ENCODE measurements at places on chromosomes 6 and 20.
A peak's percentile ranks its signal among the peaks of the same experiment; 100 is the strongest.

DNA sequence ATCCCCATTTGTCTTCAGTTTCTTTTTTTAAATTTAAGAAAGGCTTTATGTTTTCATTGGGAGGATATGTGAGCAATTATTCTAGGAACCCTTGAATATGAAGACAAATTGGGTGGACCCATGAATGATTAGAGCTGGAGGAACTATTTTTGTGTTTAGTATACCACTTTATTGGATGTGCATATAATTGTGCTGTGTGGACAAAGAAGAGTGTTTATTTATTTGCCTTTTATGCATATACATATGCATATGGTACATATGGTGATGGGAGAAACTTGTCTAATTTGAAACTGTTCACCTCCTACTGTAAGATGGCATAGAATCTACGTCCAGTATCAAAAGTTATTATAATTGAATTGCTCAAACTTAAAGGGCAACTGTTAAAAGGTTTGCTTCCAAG is 94.8 kb upstream of the CENPW start:
- no peak for DNase-seq

- DNase-seq = no peak
Observed at GRCh38 chr6:50818673-50819072, at the start of gene TFAP2B. Gene TFAP2B (plus strand): TSS chr6:50818871. CDS start chr6:50818892, 21 bp downstream.

DNA sequence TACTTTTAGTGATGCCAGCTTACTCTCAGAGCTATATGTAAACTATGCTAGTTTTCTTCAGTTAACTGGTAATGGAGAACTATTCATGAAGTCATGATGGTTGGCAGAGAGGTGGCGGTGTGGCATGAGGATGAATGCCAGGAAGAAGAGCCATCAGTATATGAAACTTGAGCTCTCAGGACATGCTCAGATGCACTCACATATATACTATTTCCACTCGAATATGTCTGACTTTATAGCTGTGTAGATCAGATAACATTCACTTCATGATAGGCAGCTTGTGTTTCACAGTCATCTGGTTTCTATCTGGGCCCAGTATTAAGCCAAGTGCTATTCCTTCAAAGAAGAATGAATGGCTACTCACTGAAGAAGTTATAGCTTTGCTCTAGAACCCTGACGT is 46.2 kb upstream of the CEP85L start:
- no peak for DNase-seq

- DNase-seq = no peak
Observed at GRCh38 chr6:52712136-52712535, 41.2 kb downstream of the TMEM14A start.

DNA sequence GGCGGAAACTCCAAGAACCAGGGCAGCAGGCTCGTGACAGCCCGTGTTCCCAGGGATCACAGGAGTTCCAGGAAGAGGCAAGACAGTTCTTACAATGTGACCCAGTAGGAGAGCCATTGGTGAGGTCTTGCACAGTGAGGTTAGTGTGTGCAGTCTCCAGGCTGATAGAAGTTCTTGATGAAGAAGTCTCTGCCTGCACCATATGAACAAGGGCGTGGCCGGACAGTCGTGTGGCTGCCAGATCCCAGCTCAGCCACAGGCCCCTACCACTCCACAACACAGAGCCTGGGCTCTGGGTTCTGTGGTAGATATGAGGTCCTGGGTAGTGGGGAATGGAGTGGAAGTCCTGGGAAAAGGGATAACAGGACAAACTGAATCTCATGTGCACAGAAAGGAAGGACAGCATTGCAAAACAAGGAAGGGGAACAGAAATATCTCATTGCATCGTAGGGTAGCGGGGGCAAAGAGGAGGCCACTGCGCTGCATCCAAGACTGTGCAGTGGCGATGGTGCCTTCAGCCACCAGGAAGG is 65.2 kb downstream of the STX11 start:
- DNase-seq = peak; percentile 47

DNA sequence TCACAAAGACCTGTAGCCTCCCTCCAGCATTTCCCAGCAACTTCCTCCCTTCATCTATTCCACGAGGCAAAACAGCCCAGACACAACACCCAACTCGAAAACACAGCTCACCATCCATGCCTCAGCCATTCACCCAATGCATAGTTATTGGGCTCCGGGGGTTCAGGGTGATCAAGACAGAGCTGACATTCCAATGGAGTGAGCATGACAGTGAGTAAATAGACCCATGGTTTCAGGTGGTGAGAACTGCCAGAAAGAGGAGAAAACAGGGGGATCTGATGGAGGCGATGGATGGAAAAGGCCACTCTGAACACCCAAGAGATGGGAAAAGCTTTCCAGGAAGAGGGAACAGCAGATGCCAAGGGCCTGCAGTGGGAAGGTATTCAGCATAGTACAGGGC is 5.9 kb downstream of the CASS4 start:
- DNase-seq = no peak

DNA sequence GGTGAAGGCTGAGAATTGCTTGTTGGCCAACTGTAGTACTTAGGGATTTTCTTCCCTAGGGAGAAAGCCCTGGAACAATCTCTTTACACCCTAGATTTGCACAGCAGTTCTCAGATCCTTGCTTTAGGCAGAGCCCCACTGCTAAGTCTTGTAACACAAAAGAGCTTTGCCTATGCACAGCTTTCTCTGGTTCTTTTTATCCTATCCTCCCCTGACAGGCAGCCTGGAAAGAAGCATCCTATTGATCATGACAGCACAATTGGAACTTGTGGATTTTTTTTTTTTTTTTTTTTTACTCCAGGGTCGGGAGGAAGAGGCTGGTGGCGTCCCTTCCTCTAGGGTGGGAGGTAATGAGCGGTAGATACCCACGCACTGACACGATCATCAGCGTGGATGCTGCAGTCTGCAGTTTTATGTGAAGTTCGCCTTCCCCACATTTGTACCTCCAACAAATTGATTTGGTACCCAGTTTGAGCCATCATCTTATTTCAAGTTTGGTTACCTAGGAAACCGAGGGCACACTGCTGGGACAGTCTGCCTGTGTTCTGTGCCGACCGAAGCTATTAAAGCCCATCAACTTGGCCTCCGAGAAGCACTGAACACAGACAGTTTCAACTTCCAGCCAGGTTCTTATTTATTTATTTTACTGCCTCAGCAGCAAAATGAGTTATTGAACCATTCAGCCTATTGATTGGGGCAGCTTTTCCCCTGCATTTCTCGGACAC is 110.1 kb downstream of the NRN1 start:
- DNase-seq = no peak

DNA sequence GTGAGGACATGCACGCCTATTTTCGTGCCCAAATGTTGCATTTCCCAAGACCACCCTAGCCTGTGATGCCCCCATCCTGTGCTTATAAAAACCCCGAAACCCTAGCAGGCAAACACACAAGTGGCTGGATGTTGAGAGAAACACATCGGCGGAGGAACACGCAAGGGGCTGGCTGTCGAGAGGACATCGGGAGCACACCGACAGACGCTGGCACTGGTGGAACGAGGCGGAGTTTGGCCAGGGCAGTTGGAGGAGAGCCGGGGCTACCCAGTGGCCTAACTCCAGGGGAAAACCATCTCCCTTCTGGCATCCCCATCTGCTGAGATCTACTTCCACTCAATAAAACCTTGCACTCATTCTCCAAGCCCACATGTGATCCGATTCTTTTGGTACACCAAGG is 225.9 kb upstream of the GRIK2 start:
- DNase-seq = no peak

- peak; percentile 19 for DNase-seq
Observed at GRCh38 chr6:108222504-108222903, 38.3 kb downstream of the SNX3 start.

GRCh38 chr20:17664025-17664633 is 17.9 kb downstream of the RRBP1 start:
- no peak for DNase-seq

GRCh38 chr20:17807651-17808050 is 107.9 kb downstream of the BANF2 start:
- no peak for DNase-seq

DNA sequence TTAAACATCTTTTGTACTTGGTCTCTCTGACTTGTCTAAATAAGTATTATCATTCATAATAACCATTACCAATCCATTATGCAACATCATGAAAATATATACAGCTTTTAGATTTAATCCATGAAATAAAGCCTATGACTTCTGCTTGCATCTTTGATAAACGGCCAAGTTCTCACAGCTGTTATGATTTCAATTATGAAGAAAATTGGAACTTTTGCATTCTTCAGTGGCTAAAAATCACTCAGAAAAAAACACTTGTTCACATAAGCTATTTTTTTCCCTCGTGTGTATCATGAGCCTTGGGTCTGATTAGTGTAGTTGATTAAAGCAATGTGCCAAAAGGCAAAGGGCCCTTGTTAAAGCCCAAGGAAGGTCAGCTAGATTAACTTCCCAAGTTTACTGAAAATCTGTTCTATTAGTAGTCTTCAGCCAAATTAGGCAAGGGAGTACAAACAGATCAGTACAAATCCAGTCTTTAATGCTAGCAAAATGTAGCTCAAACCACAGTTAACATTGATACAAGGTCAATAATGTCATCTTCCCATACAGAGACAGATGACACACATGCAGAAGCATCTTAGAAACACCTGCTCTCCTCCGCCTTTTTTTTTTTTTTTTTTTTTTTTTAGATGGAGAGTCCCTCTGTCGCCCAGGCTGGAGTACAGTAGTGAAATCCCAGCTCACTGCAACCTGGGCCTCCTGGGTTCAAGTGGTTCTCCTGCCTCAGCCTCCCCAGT is 69.9 kb downstream of the SGK1 start:
- no peak for DNase-seq

GRCh38 chr6:27800731-27801373 is 111.3 kb downstream of the OR2B2 start:
- DNase-seq = no peak

GRCh38 chr6:149482545-149483333 is 2.1 kb downstream of the ZC3H12D start:
- DNase-seq = no peak

GRCh38 chr20:10157549-10157948 is 61.1 kb upstream of the SNAP25 start:
- no peak for DNase-seq

GRCh38 chr6:124684621-124685020 is 277.6 kb upstream of the RNF217 start:
- no peak for DNase-seq

- no peak for DNase-seq
Observed at GRCh38 chr20:63114693-63115311, 101.1 kb downstream of the YTHDF1 start.

- no peak for DNase-seq
Observed at GRCh38 chr6:13465734-13466133, 21.7 kb downstream of the GFOD1 start.

- DNase-seq = no peak
Observed at GRCh38 chr6:21823371-21823770, 229.8 kb downstream of the SOX4 start.

- DNase-seq = no peak
Observed at GRCh38 chr6:168041928-168042327, 37.1 kb downstream of the FRMD1 start.

DNA sequence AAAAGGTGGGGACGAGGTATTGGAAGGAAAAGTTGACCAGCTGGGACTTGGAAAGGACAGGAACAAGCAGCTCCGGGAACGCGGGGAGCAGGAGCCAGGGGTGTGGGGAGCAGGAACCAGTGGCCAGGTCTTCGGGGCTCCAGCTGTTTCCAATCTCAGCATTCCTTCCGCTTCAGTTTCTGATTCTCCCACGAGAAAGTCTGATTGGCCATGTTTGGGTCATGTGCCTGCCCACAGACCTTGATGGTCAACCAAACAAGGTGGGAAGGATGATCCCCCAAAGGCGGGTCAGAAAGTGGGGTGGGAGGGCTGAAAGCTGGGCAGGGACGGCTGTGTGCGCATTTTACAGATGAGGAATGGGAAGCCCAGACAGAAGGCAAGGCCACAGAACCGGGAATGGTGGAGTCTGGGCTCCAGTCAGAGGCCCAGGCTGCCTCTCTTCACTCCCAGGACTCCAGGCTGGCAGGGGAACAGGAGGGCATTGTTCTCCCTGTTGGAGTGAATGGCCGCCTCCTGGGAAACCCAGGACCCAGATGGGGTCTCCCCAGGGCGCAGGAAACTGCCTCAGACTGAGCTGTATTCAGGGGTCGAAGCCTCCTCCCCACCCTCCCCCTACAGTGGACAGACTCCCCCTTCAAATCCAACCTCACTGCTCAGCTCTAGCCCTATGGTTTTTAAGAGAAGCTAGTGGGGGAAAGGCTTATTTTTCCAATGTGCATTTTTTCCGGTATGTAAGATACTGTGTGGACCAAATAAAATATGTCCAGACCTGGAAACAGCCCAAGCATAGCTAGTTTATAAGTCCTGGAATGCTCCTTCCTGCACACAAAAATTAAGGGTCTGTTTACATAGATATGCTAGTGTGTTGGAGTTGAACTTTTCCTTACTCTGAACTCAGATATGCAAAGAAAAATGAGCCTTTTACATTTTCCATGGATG is 12.2 kb upstream of the PTGIS start:
- no peak for DNase-seq

DNA sequence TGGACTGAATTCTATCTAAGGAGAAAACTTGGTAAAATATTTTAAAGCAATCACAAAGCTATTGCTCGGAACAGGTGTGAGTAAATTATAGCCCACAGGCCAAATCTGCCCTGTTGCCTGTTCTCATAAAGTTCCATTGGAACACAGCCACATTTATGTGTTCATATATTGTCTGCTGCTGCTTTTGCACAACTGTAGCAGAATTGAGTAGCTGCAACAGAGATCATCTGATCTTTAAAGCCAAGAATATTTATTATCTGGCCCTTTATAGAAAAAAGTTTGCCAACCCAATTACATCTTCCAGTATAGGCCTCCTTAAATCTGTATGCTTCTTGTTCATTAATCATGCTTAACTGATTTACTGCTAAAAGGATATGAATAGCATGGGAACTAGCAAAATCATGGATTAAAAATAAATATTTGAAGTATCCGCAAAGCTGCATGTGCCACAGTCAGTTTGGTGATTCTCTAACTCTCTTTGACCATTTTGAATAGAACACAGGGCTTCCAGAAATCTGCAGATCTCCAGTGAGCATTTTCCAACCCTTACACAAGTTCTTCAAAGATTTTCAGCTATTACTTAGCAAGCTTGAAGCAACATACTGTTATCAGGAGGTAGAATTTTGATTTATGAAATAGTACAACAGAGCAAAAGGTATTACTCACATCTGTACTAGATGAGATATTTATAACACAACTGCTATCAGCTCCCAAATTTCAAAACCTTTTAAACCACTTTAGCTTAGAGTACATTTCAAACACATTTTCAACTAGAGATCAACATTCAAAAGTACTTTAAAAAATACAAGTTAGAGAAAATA is 312.6 kb upstream of the ID4 start:
- DNase-seq = no peak

GRCh38 chr6:150987371-150987828 is 121.9 kb downstream of the MTHFD1L start:
- no peak for DNase-seq

DNA sequence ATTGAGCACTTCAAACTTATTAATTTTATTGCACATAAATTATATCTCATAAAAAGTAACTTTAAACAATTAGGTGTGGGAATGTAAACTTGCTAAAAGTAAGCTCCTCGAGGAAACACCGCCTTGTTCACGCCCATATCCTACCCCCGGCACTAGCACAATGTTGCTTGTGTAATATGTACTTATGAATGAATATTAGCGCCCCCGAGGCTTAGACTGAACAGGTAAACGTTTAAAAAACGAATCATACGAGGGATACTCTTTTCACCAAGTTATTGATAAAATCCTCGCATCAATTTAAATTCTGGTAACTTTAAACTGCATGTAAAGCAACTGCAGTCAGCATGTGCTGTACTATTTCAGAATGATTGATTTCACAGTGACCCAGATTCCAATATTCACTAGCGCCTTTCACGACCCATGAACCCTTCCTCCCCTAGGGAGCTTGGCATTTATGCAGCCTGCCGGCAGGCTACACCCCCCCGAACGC is 637 bp downstream of the TFB1M start:
- no peak for DNase-seq
